ENCODE measurements at places on chromosomes 7 and 10.

DNA sequence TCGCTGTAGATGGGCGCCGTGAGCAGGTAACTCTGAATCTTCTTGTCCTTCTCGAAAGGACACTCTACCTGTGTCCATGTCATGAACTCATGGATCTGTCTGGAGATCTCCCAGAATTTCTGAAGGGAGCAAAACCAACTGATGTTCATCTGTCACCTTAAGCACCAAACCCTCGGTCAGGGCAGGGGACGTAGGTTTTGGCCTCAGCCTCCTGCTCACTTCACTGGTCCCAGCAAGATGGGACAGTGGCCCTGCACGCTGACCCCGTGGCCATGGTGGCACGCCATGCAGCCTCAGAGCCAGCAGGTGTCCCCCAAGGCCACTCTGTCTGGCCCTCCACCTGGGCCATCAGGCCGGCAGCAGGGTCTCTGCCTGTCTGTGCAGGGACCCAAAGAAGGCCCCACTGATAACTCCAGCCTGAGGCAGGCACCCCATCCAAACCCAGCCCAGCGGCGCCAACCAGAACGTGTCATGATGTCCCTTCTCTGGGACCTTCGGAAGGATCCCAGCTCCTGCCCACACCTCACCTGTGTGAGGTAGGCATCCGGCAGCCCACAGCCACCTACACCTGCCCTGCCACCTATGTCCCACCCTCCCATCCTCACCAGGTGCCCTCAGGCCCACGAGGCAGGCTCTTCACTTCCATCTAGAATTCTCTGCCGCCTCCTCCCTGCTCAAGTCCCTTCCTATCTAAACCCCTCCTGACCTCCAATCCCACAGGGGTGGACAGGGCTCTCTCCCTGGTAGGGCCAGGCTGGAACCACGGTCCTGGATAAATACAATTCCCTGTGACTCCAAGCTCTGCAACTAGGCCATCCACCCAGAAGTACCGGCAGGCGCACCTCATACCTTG is 59.0 kb downstream of the CSGALNACT2 start:
- DNase-seq: no peak

DNA sequence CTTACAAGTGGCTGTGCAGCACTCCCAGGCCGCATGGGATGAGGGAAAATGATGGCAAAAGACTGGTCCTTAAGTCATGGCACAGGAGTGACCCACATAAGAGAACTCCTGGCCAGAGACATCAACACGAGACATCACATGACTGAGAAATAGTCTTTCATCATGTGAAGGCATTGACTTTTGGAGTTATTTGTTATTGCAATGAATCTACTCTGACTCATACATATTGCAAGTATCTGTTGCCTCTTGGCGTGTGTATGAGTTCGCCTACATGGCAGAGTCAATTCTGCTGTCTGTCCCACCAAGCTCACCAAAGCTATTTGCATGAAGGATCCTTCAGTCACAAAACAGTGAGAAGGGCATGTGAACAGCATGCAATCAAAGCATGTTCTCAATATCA is 59.7 kb upstream of the HABP2 start:
- DNase-seq: no peak

DNA sequence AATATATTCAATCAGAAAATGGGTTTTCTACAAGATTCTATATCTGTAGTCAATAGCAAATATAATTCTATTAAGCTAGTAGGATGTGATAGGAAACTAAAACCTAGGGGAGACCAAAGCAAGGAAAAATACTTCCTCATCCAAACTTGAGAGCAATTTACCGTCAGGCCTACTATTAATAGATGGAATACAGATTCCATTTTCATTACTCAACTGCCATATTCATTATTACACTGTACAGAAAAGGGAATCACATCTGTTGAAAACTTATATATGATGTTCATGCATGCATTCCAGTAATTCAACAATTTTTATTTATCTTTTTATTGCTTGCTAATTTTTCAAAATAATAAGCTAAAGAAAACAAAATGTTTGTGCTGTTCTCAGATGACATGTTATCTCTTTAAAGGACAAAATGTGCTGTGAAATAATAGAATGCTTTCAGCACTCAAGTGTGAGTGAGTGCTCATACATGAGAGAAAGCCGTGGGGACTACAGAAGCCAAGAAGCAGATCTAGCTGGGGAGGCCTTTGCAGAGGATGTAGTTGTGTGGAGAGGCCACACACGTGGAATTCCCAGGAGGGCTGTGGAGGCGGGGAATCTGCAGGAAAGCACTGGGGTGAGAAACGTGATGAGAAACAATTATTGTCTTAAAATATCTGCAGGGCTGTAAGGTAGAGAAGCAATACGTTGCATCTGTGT is 110.0 kb downstream of the EGFR start:
- no peak for DNase-seq

DNA sequence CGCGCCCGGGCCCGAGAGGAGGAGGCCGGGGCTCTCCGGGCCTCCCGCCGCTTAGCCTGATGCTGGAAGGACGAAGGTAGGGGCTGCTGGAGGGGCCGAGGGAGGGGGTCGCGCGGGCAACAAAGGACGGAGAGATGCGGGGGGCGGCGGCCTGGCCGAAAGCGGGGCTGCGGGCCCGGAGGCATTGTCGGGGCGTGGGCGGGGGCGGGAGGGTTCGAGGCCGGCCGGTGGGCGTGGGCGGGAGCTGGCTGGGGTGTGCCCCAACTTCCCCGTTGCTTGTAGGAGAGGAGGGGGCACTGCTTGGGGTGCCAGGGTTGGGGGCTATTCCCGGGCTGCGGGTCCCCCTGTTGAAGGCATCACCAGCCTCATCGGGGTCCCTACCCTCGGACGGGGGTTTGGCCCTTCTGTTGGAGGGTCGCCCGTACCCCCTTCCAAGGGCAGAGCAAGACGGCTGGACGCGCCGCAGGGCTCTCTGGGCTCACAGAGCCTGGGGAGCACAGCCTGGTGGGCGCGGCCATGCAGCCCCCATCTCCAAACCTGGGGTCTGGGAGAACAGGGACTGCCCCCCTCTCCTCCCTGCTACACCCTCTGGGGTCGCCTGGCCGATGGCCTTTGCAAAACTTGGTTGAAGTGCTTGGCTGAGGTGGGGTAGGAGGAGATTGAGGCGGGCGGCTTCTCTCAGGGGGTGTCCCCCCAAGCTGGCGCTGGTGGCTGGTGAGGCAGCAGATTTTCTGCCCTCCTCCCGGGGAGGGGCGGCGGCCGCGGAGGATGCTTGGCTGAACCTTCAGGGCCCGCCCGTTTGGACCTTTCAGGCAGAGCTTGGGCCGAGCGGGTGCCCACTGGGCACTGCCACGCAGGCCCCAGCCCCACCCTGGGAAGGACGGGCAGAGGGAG is 699 bp downstream of the CLIP2 start:
- peak; percentile 9 for DNase-seq

GRCh38 chr7:98354511-98355249 is 46.2 kb downstream of the BAIAP2L1 start:
- no peak for DNase-seq

DNA sequence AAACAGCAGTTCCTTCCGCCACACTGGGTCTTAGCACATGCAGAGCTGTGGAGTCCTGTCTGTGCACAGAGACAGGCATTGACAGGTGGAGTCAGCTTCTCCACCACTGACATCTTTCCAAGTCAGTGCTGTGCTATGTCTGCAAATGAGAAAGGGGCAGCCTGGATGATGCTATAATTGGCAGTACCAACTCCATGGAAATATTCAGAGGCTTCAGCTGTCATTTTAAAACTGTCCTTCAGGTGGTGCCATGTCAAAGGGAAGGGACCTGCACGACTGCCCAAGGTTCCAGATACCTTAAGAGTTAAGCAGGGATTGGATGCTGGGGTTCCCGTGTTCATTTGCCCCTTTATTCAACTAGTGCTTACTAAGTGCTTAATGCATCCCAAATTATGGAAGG is 258.0 kb upstream of the PRKCQ start:
- no peak for DNase-seq

GRCh38 chr10:24241536-24242040 is 32.6 kb downstream of the KIAA1217 start:
- DNase-seq: no peak

- no peak for DNase-seq
Observed at GRCh38 chr7:152392254-152392653, 43.5 kb downstream of the KMT2C start.

DNA sequence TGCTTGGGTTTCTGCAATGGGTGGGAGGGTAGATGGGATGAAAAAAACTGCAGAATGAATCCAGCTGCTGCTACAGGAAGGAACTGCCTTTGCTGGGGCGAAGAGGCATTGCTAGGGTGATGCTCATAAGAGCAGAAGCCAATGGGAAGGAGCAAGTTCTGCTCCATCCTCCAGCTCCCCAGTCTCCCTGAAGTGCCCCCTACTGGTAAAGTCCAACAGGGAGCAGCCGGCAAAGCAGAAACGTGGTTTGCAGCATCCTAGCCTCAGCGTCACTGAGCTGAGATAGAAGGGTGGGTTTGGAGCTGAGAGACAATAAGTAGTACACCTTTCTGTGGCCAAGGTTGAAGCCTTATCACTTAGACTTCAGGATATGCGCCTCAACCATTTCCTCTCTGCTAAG is 220.5 kb downstream of the CCSER2 start:
- DNase-seq: no peak

DNA sequence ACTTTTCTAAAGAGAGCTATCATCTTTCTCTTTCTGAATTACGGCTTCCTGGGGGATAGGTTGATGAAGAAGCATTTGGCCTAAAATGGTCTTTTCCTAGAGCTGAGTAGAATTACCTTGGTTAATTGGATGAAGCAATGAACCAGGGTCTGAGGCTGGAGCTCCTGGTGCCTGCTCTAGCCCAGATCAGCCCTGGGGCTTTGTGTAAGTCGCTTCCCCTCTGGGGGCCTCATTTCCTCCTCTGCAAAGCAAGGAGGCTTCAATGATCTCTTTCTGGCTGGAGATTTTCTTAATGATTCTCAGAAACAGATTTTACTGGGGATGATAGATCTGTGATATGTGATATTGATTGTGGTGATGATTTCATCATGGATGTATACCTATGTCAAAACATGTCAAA is 3.5 kb upstream of the CPA2 start:
- no peak for DNase-seq

- no peak for DNase-seq
Observed at GRCh38 chr7:33624215-33624614, 281.1 kb upstream of the BMPER start.

- no peak for DNase-seq
Observed at GRCh38 chr10:117138838-117139580, 939 bp upstream of the VAX1 start.

- no peak for DNase-seq
Observed at GRCh38 chr10:100747456-100748230, 2.3 kb downstream of the PAX2 start.

GRCh38 chr7:135490783-135491182 is 19.1 kb downstream of the CNOT4 start:
- no peak for DNase-seq

- DNase-seq: no peak
Observed at GRCh38 chr10:80177781-80178636, 27.3 kb downstream of the ANXA11 start.

- no peak for DNase-seq
Observed at GRCh38 chr7:77827999-77828398, 29.4 kb downstream of the PHTF2 start.

DNA sequence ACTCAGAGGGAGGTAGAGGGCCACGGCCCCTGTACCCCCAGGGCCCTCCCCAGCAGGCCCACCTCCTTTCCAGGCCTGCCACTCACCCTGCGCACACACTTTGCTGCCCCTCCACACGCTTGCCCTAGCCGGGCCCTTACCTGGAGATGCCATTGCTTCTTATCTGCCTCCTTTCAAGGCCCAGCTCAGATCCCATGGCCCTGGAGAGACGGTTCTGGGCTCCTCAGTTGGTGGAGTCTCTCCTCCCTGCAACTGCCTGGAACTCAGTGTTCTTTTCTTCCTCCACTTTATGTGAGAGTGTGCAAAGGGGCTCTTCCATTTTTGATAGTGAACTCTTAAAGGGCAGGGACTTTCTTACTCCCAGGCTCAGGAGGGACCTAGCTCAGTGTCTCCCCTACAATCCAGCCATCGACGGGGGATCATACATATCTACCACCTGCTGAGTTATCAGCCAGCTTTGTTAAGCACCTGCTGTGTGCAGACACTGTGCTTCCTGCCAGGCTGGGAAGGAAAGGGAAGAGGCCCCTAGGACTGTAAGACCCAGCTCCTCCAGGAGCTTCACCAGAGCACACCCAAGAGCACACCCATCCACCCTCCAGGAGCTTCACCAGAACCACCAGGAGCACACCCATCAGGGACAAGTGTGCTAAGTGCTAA is 89.3 kb upstream of the MACROH2A2 start:
- DNase-seq: no peak

- DNase-seq: no peak
Observed at GRCh38 chr10:115094416-115095140, 1.4 kb downstream of the ATRNL1 start.

DNA sequence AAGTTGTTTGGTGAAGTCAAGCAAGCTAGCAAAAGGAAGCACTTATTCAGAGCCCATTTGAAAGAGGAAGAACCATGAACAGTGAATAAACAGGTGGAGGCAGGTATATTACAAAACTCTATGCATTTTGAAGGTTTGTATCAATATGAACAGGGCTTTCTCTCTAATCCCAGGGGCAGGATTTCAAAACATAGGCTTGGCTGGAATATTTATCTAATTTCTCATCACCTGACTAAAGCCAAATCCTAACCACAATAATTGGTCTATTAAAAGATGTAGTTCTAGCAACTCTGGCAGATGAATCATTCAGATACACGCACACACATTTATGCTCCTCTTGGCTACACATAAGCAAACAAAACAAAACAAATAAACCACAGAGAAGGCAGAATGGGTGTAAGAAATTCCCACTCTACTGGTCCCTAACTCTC is 554.4 kb downstream of the INHBA start:
- no peak for DNase-seq

- no peak for DNase-seq
Observed at GRCh38 chr10:26840938-26841732, 19.6 kb downstream of the ABI1 start.

DNA sequence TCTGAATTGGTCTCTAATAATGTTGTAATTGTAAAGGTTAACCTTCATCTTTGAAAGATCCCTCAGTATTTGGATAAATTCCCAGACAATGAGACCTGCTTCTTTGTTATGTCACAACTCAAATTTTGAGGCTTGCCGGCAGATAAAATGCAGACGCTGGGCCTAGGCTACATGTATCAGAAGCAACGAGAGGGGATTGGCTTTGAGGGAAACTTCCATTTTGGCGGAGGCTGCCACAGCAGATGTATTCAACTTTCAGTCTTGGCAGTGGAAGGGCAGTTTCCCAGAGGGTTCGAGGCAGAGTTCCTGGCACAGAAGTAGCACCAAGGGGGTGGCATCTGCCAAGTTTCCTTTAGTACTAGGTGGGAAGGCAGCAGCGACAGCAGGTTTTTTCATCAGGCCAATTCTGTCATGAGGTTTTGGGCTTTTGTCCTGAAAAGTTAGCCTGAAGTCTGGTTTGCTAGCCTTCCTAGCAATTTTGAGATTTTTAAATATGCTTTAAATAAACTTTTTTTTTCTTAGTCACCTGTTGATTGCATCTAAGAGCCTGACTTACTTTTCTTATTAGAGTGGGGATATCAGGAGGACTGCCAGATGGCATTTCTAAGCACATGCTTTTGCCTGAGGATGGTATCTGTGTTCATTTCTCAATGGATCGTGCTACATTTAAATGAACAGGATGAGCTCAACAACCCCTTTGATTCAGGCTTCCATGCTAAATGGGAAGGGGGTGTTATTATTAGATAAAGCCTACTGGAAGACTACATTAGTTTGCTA is 89.5 kb upstream of the FAM3C start:
- no peak for DNase-seq

- no peak for DNase-seq
Observed at GRCh38 chr7:117023325-117023854, 70.1 kb downstream of the ST7 start.

- no peak for DNase-seq
Observed at GRCh38 chr10:7159928-7160327, 250.9 kb downstream of the SFMBT2 start.

GRCh38 chr10:124063750-124064603 is 29.4 kb downstream of the CHST15 start:
- no peak for DNase-seq

Measured in activated T-cell treated with anti-CD3 and anti-CD28 coated beads for 4 hours (primary cell).